ENCODE measurements at places on chromosomes 5 and 9.
A peak's percentile ranks its signal among the peaks of the same experiment; 100 is the strongest.

DNA sequence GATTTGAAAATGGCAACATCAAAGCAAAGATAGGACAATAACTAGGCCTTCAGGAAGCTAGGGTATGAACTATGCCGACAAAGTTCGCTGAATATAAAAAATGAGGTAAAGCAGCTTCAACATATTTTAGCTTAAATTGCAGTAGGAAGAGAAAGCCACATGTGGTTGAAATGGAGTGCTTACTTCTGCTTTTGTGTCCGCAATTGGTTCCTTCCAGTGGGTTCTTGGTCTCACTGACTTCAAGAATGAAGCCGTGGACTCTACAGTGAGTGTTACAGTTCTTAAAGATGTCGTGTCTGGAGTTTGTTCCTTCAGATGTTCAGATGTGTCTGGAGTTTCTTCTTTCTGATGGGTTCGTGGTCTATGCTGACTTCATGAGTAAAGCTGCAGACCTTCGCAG lies 95.2 kb downstream of the APTX start:
- DNase-seq: peak; percentile 21

GRCh38 chr5:151298063-151298855 lies 5.3 kb downstream of the SLC36A3 start:
- DNase-seq: no peak

DNA sequence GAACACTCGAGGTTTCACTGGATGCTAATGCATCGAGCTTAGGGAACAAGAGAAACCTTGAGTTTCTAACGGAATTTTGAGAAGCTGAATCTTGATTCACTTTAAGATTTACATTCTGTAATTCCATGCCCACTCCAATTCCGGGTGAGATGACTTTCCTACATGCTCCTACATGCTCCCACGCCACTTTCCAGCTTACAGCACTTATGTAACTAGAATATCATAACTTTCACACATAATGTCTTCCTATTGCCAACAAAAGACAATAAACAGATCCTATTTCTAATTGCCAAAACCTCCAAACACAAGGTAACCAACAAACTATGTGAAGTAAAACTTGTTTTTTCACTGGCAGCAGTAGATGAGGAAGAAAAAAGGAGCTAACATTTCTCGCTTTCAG lies 72.9 kb downstream of the ECPAS start:
- no peak for DNase-seq

DNA sequence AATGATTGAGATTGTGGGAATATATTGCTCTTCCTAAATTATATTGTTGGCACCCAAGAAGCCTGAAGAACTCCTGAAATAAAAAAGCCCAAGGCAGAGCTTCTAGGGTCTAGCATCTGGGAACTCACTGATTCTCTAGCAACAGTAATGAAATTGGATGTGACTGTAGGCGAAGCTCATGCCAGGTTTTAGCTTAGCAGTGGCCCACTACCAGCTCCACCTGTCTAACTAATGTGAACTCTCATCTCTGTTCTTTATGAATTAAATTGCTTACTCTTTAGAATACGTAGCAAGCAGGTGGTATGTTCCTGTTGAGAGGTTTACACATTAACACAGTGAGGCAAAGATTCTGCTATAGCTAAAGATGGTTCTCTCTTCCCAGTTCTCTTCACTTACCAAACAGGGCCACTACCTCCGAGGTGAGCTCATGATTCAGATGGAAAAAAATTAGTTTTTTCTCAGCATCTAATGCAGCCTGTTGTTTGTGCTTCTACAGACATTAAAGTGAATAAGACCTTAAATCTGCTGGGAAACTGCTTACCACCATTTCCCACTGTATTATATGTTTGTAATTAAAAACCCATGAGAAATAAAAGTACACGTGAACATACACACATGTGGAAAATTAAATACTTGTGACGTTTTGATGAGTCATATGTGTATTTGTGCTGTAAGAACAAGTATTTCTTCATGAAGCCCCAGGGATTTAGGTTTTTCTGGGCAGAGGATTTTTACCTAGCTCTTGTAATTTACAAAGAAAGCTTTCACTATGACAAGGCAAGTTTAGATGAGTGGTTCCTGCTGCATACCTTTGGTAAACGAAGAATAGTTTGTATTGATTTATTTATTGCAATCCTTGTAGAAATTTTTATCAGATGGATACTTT lies 360.1 kb downstream of the KDM4C start:
- peak; percentile 44 for DNase-seq

- DNase-seq: no peak
These were observed 995.8 kb upstream of the WWC1 start for GRCh38 chr5:167295681-167296005.

DNA sequence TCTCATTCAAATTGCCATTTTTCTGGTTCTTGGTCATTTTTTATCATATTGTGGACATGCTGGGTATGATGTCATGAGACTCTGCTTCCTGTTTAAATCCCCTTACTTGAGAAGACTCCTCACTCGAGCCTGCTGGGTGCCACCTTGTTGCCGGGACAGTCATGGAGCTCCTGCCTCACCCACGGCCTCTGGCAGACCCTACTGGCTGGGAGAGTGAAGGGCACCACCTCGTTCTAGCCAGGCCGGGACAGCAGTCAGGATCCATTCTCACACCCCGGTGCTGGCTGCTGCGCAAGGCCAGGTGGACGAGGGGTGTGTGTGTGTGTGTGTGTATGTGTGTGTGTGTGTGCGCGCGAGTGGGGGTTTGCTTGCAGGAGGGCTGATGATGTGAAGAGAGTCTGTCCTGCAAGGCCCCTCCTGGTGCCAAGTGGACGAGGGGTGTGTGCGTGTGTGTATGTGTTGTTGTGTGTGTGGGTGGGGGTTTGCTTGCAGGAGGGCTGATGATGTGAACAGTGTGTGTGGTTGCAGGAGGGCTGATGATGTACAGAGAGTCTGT lies 4.4 kb downstream of the CEP72 start:
- DNase-seq: no peak

GRCh38 chr9:91755761-91756509 lies 194.1 kb downstream of the ROR2 start:
- no peak for DNase-seq

- no peak for DNase-seq
These were observed 369.5 kb downstream of the NTRK2 start for GRCh38 chr9:85038824-85039608.

DNA sequence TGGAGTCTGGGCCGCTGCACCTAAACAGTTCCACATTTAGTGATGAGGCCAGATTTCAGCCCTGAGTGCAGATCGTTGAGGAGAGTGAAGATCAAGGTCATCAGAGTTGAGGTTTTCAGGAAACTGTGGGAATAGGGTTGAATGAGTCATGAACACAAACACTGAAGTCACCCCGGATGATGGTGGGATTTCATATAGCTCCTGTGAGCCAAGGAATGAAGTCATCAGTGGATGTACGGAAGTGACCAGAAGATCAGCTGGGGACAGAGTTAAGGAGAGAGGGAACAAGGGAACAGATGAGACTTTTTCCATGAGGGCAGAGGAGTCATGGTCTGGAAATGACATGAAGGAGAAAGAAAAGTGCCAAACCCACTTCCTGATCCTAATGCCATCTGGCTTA lies 36.5 kb downstream of the PALM2AKAP2 start:
- DNase-seq: no peak

- no peak for DNase-seq
These were observed 507.7 kb upstream of the PTGER4 start for GRCh38 chr5:40171971-40172370.

DNA sequence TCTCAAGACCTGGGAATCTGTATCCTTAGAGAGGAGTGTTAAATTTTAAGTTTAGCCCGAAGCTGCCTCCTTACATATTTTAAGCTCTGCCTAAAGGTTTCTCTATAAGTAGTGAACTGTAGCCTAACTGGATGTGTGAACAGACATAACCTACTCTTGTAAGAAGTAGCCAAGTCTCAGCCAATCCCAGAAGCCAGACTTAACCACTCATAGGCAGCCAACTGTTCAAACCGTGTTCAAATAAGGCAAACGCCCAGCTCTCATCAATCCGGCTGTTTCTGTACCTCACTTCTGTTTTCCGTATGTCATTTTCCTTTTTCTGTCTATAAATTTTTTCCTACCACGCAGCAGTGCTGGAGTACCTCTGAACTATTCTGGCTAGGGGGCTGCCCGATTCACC lies 58.7 kb upstream of the HRH2 start:
- DNase-seq: no peak

DNA sequence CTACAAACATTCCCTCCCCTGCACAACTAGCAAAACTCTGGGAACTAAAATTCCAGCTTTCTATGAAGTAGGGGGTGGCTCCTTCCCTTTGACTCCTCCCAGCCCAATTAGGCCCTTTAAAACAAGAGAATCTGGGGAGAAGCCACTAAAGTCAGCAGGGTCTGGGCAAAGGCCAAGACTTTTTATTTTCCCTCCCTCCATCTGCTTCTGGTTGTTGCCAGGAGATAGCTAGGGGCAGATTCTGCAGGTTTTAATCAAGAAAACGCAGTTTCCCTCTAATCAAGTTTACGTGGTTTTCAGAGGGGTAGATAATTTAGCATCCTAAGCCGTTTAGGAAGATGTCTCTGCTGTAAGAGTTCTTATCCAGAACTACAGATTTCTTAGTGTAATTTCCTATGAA lies 114.5 kb upstream of the CDH6 start:
- DNase-seq: no peak

DNA sequence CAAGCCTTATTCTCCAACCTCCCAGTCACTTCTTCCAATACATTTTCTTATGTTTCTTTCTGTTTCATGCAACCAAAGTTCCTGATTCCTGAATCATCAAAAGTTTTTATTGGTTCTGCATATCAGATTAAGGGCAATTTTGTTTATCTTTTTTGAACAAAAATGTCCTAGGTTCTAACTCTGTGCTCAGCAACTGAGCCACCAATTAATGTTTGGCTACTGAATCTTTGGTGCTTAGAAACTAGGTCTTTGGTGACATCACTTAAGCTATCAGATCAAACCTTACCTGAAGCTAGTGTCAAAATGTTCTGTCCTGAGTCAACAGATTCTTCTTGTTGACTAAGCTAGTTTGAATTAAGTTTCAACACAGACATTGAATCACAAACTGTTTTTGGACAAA lies 56.1 kb downstream of the FGF18 start:
- no peak for DNase-seq

DNA sequence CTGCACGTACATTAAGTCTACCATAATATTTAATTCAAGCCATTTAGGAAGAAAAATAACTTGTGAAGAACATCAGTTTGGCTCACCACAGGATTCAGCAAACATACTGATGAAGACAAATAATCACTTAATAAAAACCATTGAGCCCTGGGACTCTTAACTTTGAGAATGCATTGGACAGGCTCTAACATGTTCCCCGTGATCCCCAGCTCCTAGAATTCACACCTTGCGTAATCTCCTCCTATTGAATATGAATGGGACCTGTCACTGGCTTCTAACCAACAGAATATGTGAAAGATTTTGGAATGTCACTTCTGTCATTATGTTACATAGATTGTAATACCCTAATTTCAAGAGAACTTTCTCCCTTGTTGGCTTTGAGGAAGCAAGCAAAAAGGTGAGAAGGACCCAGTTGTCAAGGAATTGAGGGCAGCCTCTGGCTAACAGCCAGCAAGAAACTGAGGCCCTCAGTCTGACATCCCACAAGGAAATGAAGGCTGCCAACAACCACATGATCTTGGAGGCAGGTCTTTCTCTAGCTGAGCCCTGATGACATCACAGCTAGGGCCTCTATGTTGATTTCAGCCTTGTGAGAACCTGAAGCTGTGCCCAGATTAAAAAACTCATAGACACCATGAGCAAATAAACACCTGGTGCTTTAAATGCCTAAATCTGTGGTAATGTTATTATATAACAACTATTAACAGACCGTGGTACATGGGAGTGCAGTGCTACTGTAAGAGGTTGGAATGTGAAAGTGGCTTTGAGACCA lies 433.2 kb downstream of the SEMA5A start:
- DNase-seq: no peak

DNA sequence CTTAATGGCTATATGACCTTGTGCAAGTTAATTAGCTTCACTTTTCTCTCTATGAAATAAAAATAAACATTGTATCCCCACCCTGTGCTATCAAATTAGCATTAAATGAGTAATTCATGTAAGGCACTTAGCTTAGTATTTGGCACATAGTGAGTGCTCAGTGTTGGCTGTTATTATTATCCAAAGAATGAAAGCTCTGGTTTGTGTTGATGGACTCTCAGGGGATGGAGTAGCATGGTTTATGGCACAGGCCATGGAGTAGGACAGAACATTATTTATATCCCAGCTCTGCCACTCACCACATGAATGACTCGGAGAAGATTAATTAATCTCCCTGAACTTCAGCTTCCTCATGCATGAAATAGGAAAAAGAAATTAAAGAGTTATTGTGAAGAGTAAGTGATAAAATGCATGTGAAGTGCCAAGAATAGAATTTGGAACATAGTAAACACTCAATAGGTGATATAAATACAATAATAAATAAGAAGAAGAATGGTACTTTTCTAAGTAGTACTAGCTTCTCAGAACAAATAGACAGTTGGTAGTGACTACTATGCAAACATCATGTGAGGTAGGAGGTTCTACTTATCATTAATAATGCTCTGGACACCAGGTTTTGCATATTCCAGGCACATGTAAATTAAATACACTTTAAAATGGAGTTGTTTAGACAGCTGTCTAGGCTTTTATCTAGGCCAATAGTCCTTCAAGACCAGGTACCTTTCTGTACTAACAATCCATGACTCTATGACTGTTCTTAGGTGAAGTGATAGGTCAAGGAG lies 146.4 kb downstream of the GRIA1 start:
- DNase-seq: no peak

- no peak for DNase-seq
These were observed 526.3 kb downstream of the GABRG2 start for GRCh38 chr5:162593881-162594280.

DNA sequence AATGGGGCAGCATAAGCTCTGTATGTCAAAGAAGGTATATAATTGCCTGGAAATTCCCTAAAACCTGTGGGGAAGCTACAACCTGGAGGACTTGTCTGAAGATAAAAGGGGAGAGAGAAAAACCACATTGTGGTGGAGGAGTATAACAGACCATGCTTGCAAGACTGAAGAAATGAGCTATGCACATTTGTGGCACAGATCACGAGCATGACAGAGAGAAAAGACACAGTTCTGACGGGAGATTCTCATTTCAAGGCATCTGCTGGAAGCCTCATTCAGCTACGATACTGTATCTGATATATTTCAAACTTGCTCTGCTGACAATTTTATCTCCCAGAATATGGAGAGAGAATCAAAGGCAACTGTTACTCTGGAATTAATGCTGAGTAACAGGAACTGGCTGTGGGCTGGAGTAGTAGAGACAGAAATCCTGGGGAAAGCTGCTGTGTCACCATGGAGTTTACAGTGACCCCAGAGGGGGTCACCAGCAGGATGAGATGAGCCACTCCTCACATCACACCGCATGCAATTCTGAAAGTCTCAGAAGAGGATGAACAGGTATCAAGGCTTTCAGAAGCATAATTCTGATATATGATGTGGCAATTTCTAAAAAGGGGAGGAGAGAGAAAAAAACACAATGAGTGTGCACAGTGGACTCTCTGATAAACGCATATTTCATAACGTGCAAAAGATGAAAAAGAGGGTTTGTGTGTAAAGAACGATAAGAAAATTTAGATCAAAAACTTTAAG lies 528.8 kb downstream of the IRX1 start:
- DNase-seq: no peak

DNA sequence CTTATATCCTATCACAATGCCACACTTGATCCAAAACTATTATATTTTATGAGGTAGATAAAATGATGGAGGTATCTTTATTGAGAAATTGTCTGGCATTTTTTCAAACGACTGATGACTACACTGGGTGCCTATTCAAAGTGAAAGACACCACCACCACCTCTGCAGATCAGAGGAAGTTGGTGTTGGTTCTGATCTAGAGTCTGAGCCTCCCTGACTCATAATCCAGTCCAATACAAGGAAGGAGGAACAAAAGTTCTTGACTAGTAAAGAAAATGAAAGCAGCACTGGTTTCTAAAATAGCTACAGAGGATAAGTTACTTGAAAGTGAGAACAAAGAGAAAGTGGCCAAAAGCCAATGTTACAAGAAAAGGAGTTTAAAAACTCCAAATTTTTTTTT lies 139.9 kb downstream of the RFX3 start:
- peak; percentile 39 for DNase-seq

Measured in GM06990 (cell line).